ENCODE measurements at places on chromosomes 1 and 21. TPM values are rescaled to one million over a fixed set of nuclear protein-coding genes. Genes with fewer than 3 reads are reported as not detected.
A peak's percentile ranks its signal among the peaks of the same experiment; 100 is the strongest.

AK2 gene
- 78.7 TPM for total RNA-seq

C1orf74 gene
- 0.50 TPM for total RNA-seq

GRHL3 gene
- total RNA-seq = not detected

DNA sequence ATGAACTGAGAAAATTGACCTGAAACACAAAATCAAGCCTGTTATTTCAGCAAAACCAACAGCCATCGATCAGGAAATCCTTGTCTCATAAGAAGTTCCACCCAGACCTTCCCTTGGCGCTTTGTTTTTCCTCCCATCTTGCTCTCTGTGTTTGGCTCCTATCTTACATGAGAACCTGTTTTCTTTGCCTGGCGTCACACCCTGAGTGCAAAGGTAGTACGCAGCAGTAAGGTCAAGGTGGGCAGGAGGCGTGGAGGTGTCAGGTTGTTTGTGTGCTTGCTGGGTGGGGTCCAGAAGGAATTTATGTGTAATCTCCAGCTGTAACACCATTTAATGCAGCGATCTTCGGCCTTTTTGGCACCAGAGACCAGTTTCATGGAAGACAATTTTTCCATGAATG lies 50.5 kb downstream of the C1orf21 start:
- H3K27me3 ChIP-seq = no peaks in the 10 kb centered on the region
- DNase-seq = no peak
- no peak overlapping the region for H3K4me3 ChIP-seq
- no peaks in the 10 kb centered on the region for H3K36me3 ChIP-seq

DNA sequence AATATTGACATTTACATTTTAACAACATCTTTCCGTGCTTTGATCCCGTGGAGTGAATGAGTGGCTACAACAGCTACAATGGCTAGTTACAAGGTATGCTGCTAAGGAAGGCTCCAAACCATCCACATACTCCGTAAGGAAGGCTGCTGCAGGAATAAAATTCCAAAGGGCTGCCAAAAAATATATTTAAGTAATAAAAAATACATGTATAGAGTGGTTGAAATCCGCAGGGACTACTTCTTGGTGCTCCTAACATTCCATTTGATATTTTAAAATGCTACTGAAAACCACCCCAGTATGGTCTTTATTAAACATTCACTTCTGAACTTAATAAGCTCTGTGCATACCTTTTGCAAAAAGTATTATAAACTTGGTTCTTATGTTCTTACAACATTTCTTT lies 25.3 kb downstream of the TNFSF4 start:
- DNase-seq = no peak
- no peaks in the 10 kb centered on the region for H3K27me3 ChIP-seq
- no peaks in the 10 kb centered on the region for H3K36me3 ChIP-seq
- no peak overlapping the region for H3K4me3 ChIP-seq
- H3K4me1 ChIP-seq = no peaks in the 10 kb centered on the region
- H3K27ac ChIP-seq = no peak overlapping the region

CSF3R gene
- total RNA-seq = 32.5 TPM

DNA sequence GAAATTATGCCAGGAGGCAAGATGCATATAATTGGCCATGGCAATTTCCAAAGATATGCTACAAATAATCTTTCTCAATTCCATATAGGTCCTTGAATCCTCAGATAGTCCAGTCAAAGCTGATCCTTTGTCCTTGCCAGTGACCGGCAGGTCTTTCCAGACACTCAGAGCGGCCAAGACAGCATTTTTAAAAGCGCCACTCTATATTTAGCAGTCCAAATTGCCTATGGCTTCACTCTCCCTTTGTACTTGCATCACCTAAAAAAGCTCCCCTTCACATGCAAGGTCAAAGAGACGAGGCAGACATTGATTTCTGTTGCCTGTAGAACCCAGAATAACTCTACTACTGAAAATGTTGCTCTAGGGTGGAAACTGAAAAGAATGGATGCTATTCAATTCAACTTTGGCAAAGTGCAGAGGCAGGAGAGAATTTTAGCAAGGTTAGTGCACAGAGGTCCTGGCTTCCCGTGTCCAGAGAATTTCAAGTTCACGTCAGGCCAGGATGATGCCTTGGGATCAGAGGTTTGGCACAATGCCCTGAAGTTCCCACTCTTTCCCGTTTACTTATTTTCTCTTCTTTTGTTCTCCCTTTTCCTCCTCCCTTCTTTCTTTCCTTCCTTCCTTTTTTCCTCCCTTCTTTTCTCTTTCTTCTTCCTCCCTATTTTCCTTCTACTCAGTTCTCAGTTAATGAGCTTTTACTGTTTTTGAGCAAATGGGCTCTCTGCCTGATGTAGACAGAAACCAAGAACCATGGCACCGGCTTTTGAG lies 108.5 kb downstream of the KCNK1 start:
- no peaks in the 10 kb centered on the region for H3K4me1 ChIP-seq
- no peaks in the 10 kb centered on the region for H3K36me3 ChIP-seq
- no peak overlapping the region for H3K4me3 ChIP-seq
- DNase-seq = peak; percentile 53
- H3K27me3 ChIP-seq = no peaks in the 10 kb centered on the region

RNU5D-1 gene
- total RNA-seq = not detected

TTLL7 gene
- total RNA-seq = 58.1 TPM

DNA sequence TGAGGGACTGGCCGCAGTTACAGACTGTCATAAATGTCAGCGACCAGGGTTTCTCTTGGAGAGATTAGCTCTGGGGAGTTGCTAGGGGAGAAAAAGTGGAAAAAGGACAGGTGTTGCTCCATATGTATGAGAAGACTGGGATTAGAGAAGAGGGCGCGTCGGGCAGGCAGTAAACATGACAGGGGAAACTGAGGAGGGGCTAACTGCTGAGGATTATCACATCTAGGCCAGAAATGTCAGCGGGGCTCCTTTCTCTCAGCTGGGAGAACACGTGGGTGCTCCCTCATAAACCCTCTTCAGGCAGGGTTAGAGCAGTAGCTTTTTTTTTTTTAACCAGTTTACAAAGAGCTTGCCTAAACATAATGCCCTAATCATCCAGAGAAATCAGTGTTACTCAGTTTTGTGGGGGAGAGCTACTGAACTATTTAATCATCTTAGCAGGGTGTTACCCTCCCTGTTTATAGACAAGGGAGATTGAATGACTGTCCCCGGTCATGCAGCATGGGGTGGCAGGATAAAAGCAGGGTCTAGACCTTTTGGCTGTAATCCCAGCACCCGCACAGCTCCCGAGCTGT lies 35.2 kb downstream of the ELAPOR1 start:
- H3K27ac ChIP-seq = no peak overlapping the region
- DNase-seq = no peak
- H3K27me3 ChIP-seq = no peaks in the 10 kb centered on the region
- H3K4me1 ChIP-seq = peaks cover 5% of the 10 kb centered on the region

SLC22A15 gene
- 2.5 TPM for total RNA-seq

DNA sequence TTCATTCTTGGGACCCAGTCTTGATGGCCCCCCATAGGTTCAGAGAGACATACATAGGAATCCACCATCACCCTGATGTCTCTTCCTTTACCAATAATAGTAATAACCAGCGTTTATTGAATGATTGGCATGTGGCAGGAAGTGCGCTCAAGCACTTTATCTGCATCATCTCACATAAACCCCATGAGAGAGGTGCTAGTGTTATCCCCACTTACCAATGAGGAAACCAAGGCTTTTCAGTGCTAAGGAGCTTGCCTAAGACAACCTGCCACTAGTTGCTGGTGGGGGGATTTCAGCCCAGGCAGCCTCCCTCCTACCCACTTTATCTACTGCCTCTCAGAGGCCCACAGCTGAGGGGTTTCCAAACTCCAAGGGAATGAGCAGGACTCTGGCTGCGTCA lies 7.7 kb downstream of the LGR6 start:
- H3K4me3 ChIP-seq = no peak overlapping the region
- H3K4me1 ChIP-seq = peaks cover 18% of the 10 kb centered on the region
- H3K27me3 ChIP-seq = no peaks in the 10 kb centered on the region

LMX1A gene
- 0.32 TPM for total RNA-seq

DNA sequence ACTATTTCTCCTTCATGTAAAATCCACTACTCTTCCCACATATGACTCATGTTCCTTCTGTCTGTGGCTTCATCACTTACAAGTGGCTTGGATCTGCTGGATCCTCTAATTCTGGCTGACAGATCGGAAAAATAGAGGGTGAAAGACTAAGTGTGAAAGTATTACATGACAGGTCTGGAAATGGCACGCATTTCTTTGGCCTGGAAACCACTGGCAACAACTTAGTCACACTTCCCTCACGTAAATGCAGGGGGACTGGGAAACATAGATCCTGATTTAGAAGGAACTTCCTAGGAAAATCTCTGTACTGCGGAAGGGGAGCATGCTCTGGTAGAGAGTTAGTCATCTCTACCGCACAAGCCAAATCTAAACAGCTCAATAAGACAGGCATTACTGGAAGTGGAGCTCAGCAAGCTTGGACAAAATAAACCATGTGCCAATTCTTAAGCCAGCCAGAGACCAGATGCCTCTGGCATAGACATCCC lies 305.4 kb upstream of the PTBP2 start:
- H3K4me1 ChIP-seq = peaks cover 12% of the 10 kb centered on the region
- no peak for DNase-seq
- H3K27me3 ChIP-seq = no peaks in the 10 kb centered on the region
- H3K36me3 ChIP-seq = no peaks in the 10 kb centered on the region

DNA sequence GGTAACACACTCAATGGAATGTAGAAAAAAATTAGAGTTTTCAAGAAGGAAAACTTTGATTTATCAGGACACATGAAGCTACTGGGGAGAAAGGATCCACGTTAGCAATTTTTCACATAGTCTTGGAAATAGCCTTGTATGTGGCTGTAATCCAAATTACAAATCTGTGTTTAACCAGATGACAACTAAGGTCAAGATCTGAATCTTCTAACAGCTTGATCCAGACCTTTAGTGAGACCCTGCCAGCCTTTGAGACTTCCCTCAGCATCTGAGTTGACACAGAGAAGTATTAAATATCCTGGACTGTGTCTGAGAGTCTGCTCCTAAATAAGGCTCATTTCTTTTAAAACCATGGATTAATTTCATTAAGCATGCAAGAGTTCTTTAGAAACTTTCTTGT lies 135.9 kb upstream of the KCNK2 start:
- no peak overlapping the region for H3K27ac ChIP-seq
- no peaks in the 10 kb centered on the region for H3K36me3 ChIP-seq
- no peak overlapping the region for H3K4me3 ChIP-seq

TACSTD2 gene
- 1.8 TPM for total RNA-seq

LCE3E gene
- total RNA-seq = not detected

DNA sequence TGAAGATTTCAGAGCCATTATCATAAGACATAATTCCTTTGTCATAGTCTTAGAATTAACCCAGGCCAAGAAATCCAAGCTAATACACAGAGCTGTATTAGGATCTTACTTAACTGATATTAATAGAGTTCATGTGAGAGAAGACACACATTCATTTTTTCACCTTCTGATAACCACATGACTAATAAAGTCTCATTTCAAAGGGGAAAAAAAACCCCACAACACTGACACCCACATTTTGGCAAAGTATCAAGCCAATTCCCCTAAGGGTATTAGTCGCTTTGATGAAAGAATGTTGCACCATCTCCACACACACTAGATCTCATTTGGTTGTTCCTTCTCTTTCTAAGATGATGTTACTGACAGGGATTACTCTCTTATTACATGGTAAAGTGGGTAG lies 344.4 kb upstream of the ESRRG start:
- H3K4me1 ChIP-seq = no peaks in the 10 kb centered on the region
- no peak for DNase-seq
- H3K27ac ChIP-seq = no peak overlapping the region

GRCh38 chr1:200457810-200458209 lies 48.0 kb upstream of the ZNF281 start:
- H3K27ac ChIP-seq = no peak overlapping the region
- no peaks in the 10 kb centered on the region for H3K4me1 ChIP-seq
- no peak for DNase-seq
- no peaks in the 10 kb centered on the region for H3K27me3 ChIP-seq
- H3K4me3 ChIP-seq = no peak overlapping the region
- no peaks in the 10 kb centered on the region for H3K36me3 ChIP-seq
